ENCODE measurements at places on chromosomes 12 and 14. TPM values are rescaled to one million over a fixed set of nuclear protein-coding genes. Genes with fewer than 3 reads are reported as not detected.

DNA sequence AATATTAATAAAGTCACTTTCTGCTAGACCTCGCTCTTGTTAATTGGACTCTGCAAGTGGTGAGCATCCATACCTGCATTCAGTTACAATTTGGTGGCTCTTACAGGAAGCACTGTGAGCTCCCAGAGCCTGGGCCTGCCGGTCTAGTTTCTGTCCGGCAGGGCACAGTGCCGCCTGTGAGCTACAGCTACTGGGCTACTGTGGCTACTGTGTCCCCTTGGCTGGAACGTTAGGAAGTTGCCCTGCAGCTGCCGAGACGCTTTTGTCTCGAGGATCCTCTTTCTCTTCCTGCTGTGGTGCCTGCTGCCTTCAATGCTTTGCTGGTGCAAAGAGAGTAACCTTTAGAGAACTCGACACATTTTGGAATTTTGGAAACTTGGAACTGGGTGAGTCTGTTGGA lies 44.6 kb upstream of the PTGDR start:
- no peak for DNase-seq

DNA sequence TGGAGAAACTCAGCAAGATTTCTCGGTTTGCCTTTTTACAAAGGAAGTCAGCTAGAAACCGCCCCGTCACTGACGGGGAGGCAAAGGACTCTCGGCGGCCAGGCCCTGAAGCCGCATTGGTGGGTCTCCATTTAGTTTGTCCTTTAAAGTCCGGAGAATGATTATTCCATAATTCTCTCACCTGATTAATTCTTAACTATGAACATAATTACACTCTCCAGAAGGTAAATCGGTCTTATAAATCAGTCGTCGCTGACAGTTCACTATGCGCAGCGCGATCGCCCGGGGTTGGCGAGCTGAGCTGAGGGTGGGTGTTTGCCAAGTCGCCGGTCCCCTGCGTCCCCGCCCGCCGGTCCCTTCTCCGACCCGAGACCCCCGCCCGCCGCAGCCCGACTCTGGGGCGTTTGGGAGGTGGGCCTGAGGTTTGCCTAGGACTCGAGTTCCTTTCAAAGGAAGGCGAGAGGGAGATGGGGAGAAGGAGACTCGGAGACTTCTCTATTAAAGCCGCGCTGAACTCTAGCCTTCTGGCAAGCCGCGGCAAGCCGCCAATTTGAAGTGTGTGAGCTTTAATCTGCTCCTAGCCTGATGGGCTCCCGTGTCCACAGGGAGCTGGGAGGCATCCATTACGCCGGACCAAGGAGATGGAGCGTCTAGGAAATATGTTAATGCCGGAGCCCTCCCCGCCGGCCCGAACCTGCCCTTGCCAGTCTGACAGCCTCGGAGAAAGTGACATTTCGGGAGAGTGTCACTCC lies 392.9 kb downstream of the NOVA1 start:
- no peak for DNase-seq

- no peak for DNase-seq
Measured at GRCh38 chr12:70033310-70033709, 208.3 kb downstream of the MYRFL start.

DNA sequence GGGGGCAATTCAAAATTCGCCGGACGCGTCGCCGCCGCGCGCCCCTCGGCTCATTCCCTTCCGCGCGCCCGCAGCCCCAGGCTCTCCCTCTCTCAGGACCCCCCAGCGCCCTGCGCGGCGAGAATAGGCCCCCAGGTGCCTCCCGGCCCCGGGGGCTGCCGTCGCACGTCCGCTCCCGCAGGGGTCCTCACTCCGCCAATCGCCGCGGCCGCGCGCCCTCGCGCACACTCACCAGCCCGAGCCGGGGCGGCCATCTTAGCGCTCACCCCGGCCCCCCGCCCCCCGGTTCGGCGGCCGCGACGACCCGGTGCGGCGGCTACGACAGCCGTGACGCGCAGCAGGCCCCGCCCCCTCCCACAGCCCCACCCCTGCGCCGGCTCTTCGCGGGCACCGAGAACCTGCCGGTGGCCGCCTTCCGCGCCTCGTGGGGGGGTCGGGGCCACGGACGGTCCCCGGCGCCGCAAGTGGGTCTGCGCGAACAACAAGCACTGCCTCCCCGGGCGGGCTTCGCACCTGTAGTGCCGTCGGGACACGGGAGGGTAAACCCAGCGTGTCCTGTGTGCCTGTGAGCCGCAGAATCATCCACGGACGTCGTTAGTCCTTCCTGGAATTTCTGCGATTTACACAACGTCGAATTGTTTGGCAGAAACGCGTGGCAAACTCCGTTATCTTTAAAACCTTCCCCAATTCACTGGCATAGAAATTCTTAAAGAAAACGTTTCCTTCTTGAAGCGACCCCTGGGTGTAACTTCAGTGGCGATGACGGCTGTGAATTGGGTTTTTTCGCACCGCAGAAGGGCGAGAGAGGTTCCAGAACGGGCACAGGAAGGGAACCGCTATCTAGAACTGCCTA lies 2.5 kb downstream of the USP44 start:
- no peak for DNase-seq

DNA sequence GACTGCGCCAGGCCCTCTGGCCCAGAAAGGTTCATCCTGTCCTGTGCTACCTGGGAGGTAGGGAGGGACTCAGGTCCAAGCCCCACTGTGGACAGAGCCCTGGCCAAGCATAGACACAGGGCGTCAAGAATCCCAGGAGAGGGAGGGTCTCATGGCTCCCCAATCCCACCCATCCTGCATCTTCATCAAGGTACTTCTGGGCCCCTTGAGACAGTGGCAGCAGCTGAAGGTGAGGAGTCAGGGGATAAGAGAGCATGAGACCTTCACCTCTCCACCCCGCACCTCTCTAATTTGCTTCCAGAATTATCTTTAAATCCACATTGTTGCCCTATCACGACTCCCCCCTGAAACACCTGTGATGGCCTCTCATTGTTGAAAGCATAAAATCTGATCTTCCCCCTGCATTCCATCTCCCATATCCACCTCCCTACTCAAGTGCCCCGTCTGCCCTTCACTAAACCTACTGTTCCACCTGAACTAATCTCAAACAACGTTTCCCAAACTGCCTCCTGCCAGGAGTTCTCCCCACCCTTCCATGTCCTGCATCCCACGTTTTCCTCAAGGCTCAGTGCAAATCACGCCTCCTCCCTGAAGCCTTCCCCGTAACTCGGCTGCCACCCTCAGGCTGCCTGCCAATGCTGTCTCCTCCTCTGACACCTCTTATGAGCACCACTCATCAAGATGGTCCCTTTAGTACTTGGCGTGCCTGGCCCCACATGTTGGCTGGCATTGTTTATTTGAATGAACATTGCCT lies 27.1 kb downstream of the KRT18 start:
- no peak for DNase-seq

DNA sequence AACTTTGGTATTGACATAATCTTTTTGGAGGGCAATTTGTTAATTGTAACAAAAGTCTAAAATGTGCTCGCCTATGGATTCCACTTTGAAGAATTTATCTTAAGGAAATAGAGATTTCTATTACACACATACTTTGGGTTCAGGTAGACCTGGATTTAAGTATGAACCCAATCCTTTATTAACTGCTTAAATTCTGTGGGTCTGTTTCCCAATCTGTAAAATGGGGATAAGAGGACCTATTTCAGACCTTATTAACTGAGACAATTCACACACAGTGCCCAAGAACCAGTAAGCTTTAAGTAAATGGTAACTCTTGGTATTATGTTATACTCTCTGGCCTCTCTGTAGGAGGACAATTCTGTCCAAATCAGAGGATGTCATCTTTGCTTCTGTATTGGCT lies 822 bp upstream of the EIF2B2 start:
- DNase-seq, result no peak

DNA sequence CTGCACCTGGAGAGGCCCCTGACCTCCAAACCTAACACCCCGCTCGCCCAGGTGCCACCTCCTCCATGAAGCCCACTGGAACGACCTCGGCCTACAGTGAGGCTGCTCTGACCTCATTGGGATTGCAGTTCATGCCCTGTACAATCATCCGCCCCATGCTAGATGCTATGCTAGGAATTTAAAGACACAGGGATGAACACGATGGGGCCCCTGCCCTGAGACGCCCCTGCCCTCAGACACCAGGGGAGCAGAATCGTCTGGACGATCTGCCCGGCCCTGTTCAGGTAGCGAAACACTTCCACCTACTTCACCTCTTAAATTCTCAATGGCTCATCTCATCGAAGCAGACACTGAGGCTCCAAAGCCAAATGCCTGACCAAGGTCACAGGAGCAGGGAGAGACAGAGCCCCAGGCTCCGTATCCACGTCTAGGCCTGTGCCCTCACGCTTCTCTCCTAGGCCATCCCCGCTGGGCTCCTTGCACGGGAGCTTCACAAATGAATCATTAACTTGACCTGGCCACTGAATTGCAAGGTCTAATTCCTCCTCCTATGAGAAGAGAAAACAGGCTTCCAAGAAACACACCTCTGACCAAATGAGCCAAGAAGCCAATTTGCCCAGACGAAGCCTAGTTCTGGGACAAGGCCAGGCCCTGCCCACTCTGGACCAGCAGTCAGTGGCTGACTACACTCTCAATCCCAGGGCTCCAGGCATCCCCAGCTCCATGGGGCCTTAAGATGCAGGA lies 35.2 kb downstream of the SCARB1 start:
- DNase-seq, result no peak

The MUCL1 gene
- total RNA-seq, result not detected

The DPPA3 gene
- not detected for total RNA-seq

The WDR20 gene
- 24.8 TPM for total RNA-seq
